HFF-Myc (cell line): ENCODE measurements at places on chromosomes 13 and 19.

DNA sequence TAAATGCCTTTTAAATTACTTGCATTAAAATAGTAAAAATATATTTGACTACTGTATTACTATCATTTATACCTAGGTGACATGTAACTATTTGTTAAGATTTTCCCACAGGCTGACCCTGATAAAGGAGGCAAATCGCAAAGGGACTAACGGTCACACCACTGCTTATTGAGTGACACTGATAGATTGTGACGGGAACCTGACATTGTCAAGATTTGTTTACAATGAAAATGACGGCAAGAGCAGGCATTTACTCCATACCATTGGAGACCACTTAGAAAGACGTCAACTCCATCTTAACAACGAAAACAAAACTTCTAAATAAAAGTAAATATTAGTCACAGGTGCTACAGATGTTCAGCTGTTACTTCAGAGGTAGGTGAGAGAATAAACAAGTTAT lies 289.0 kb downstream of the DACH1 start:
- DNase-seq = no peak

DNA sequence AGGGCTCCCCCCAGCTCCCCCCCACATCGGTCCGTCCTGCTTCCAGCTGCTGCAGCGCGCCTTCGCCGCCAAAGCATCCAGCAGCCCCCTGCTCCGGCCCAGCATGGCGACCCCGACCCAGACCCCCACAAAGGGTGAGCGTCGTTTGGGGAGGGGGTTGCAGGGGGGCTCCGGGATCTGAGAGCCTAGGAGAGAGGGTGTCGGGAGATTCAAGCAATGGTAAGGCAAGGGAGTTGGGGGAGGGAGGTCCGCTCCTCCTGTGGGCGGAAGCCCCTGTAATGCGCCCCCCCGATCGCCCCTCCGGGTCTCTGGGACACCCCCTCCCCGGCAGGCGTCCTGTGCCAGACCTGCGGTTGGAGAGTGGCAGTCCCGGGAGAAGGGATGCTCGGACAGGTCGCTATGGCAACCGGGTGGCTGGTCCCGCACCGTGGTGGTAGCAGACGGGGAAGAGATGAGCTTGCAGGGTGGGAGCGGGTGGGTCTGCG lies at the start of gene FXYD7:
FXYD7 (plus strand) TSS at position 25 of the 485 bp plus-strand sequence; CDS start at position 104, 79 bp downstream.
- no peak for DNase-seq

DNA sequence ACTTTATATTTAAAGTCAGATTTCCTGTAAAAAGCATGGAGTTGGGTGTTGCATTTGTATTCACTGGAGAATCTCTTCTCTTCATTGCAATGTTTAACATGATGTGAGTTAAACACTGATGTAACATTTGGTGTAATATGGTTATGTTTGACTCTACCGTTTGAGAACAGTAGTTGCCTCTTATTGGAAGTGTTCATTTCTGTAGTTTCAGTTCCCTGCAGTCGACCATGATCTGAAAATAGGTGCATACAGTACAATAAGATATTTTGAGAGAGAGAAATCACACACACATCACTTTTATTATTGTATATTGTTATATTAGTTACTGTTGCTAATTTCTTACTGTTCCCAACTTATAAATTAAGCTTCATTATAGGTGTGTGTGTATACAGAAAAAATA lies 105.2 kb upstream of the SPACA7 start:
- no peak for DNase-seq

DNA sequence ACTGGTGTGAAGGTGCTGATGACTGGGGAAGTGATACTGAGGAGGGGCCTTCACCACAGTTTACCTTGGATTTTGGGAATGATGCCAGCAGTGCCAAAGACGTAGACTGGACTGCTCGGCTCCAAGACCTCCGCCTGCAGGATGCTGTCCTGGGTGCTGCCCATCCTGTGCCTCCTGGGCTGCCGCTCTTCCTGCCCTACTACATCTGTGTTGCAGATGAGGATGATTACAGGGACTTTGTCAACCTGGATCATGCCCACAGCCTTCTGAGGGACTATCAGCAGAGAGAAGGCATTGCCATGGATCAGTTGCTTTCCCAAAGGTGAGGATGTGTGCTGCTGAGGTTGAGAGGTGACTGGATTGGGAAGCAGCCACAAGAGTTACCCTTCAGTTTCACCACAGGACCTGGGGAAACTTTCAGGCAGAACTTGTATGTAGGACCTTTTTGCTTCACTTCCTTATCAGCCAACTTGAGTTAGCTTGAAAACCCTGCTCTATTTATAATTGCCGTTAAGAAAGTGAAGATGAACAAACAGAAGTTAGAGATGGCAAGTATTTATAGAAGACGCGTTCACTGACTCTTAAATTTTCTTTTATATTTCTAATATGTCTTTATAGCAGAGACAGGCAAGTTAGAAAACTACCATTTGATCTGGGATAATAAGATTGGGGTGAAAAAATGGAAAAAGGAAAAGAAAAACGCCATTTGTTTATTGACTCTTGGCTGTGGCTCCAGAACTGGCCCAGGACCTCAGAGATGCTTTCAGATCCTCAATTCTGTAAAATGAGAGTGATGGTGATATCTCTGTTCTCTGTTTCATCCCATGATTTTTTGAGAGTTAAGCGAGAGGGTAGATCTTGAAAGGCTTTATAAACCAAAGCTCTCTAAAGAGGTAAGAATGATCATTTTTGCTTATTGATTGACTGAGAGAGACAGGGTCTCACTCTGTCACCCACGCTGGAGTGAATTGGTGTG lies 5.3 kb downstream of the PDCD2L start:
- no peak for DNase-seq

- no peak for DNase-seq
Observed at GRCh38 chr13:44197791-44198770, 175.5 kb upstream of the SERP2 start.

DNA sequence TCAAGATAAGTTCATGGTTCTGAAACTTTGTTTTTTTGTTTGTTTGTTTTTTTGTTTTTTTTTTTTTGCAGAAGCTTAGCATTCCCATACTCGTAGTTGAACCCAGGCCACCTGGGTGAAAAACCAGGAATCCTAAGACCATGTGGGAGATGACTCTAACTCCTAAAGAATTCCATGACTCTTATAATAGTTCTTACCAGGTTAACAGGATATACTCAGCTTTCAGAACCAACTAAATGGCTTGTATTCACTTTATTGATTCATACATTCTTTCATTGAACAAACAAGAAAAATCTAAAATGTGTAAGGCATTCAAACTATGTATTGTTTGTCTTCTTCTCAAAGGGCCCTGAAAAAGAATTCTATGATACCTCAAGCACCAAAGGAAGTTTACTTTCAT lies 40.5 kb upstream of the KLF5 start:
- DNase-seq = no peak

- no peak for DNase-seq
Observed at GRCh38 chr19:38304866-38305429, 897 bp downstream of the C19orf33 start.

DNA sequence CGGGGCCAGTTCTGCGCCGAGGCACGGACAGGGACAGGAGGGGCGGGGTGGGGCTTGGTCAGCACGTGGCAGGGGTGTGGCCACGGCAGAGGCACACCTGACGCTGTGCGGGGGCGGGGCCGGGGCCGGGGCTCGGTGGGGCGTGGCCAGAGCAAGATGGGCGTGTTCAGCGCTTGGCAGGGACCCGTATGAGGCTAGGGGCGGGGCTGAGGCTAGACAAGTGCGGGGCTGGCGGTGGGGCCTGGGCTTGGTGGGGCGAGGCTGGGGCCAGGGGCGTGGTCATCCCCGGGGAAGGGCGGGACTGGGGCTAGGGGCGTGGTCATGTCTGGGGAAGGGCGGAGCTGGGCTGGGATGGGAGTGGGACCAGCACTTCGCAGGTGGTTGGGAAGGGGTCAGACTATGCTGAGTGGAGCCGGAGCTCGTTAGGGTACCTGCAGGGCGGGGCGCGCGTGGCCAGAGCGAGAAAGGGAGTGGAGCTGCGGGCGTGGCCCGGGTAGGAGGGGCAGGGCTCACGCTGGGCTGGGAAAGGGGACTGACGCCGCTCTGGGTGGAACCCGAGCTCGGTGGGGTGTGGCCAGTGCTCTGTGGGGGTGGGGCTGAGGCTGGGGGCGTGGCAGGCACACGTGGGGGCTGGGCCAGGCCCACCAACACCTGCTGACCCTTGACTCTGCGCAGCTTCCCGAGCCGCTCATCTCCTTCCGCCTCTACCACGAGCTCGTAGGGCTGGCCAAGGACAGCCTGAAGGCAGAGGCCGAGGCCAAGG lies 12.8 kb downstream of the POLR2E start:
- DNase-seq = no peak

DNA sequence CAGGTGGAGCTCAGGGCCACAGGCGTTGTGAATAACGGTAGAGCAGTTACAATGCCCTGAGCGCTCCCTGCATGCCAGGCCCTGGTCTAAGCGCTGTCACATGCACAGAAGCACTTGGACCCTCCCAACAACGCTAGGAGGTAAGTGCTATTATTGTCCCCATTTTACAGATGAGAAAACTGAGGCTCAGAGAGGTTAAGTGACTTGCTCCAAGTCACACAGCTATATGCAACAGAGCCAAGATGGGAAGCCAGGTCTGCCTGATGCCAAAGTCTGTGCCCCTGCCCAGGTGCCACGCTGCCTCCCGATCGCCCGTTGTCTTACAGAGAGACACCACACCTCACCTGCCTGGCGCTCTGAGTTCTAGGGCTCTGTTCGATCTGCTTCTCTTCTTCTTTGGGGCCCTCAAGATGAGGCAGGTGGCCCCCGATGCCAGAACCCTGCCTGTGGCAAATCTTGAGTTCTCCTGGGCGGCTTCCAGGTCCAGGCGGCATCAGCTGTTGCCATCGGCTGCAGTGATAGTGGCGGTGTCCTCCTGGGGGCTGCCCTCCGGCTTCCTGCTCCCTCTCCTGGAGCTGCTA lies 20.0 kb downstream of the YIPF2 start:
- DNase-seq = no peak

- no peak for DNase-seq
Observed at GRCh38 chr13:113465300-113465699, 12.0 kb upstream of the ADPRHL1 start.

GRCh38 chr13:41459432-41460073 lies 2.2 kb downstream of the RGCC start:
- no peak for DNase-seq

GRCh38 chr19:37361994-37362393 lies 8.9 kb upstream of the ZNF527 start:
- DNase-seq = no peak

- no peak for DNase-seq
Observed at GRCh38 chr19:1065606-1066109, 1.3 kb upstream of the ARHGAP45 start.

- no peak for DNase-seq
Observed at GRCh38 chr19:34246340-34246739, 8.0 kb upstream of the GARRE1 start.

DNA sequence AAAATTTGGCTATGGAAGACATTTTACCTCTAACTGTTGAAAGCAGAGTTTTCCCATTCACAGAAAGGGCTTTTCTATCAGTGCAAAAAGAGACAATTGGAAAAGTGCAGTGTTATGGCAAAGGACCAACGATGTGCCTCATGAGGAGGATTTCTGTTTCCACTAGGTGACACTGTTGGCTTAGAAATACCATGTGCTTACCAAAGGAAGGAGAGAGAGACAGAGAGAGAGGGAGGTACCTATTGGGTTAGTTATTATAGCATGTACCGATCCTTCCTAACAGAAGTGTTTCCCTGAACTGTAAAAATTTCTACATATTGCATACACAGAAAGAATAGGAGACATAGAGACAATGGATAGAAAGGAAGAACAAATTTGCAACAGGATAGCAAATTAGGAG lies 23.9 kb upstream of the PSG4 start:
- DNase-seq = no peak

GRCh38 chr13:49220036-49220855 lies at the start of gene MLNR:
Gene MLNR, plus strand, starts transcription at chr13:49220338. Its CDS starts 0 bp downstream, at chr13:49220338.
- DNase-seq = no peak

GRCh38 chr19:55460670-55461258 lies 678 bp downstream of the ISOC2 start:
- DNase-seq = no peak

GRCh38 chr13:25380082-25380481 lies 8.3 kb downstream of the ATP8A2 start:
- no peak for DNase-seq

- DNase-seq = peak; percentile 41
Observed at GRCh38 chr19:1747285-1748114, 5.8 kb upstream of the ONECUT3 start.

GRCh38 chr13:28012896-28013295 lies 24.4 kb upstream of the URAD start:
- no peak for DNase-seq

DNA sequence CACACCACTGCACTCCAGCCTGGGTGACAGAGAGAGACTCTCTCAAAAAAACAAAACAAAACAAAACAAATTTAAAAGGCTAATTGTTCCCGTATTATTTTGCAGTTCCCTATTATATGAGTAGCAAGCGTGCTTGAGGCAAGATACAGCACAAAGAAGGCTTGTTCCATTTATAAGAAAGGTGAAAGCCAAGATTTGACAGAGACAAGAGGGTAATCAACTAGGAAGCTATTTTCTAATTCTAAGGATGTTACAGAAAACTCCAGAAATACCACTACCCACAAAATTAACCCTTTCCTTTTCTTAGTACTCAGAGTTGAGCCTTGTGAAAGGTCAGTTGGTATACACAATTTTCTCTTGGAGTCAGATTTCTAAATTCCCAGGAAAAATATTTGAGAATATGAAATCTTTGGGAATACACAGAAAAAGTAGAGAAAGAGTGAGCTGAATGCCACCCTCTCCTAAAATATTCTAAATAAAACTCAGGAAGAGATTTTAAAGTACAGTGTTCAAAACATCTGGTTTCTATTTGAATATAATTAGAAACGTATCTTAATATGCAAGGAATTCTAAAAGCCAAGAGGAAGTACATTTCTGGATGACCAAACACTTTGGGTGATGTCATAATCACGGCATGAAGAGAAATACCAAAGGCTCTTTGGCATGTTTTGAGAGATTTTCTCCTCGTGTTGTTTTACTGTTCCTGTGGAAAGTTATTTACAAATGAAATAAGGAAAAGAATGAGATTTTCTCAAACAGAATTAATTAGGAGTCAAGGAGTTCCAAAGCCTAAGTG lies 63.0 kb upstream of the FLT1 start:
- DNase-seq = peak; percentile 89

- peak; percentile 40 for DNase-seq
Observed at GRCh38 chr13:31742097-31742734, 2.9 kb downstream of the RXFP2 start.

GRCh38 chr19:53879140-53880081 lies 2.6 kb upstream of the PRKCG start:
- DNase-seq = peak; percentile 63

DNA sequence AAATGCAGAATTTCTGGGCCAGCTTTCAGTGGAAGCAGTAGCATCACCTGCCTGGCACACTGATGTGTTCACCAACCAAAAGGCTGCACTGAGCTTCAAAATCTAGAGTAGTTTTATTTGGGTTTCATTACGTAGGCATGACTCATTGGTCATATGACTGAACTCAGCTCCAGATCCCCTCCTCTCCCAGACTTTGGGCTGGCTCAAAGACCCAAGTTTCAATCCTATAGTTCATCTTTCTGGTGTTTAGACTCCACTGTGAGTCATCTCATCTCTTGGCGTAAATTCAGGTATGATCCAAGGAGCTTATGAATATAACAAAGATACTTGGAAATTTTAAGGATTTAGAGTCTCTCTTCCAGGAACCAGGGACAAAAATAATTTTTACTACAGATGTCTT lies 17.7 kb downstream of the ZMYM5 start:
- DNase-seq = peak; percentile 91
